ENCODE measurements at places on chromosomes 7 and 10. TPM values are rescaled to one million over a fixed set of nuclear protein-coding genes. Genes with fewer than 3 reads are reported as not detected.

CAMK1D gene
- 5.7 TPM for total RNA-seq

MBL2 gene
- not detected for total RNA-seq

C10orf53 gene
- total RNA-seq: not detected

PTPRZ1 gene
- not detected for total RNA-seq

RNLS gene
- total RNA-seq: 8.0 TPM

ZNF273 gene
- 2.9 TPM for total RNA-seq

PTF1A gene
- total RNA-seq: not detected

ANKRD61 gene
- total RNA-seq: 0.75 TPM

LIPN gene
- total RNA-seq: not detected

FAM131B gene
- total RNA-seq: 0.49 TPM

ICA1 gene
- total RNA-seq: 0.90 TPM

ZNF727 gene
- not detected for total RNA-seq

CRYGN gene
- not detected for total RNA-seq

RNF148 gene
- not detected for total RNA-seq

LRRC17 gene
- total RNA-seq: not detected

CYP3A7 gene
- not detected for total RNA-seq

MBLAC1 gene
- total RNA-seq: 2.6 TPM

FKBP6 gene
- not detected for total RNA-seq

SRPK2 gene
- total RNA-seq: 32.0 TPM

CTTNBP2 gene
- total RNA-seq: 0.53 TPM

GHRHR gene
- not detected for total RNA-seq

DNAAF5 gene
- 50.1 TPM for total RNA-seq

EGR2 gene
- total RNA-seq: 0.43 TPM

SKIDA1 gene
- total RNA-seq: 1.5 TPM

CRTAC1 gene
- 1.4 TPM for total RNA-seq
